ENCODE measurements at places on chromosomes 7 and 10. TPM values are rescaled to one million over a fixed set of nuclear protein-coding genes. Genes with fewer than 3 reads are reported as not detected.

DNA sequence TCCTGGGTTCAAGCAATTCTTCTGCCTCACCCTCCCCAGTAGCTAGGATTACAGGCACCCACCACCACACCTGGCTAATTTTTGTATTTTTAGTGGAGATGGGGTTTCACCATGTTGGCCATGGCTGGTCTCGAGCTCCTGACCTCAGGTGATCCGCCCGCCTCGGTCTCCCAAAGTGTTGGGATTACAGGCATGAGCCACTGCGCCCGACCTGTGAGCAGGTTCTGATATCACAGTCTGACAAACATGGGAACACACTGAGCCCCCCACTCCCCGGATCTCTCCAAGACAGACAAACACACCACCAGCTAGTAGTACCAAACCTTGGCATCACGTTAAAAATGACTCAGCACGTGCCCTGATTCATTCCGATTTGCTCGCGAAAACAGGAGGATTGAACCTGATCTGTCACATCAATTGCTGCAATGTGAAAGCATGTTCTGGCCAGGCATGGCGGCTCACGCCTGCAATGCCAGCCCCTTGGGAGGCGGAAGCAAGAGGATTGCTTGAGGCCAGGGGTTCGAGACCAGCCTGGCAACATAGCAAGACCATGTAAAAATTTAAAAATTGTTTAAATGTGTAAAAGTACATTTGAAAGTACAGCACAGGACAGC lies 106.5 kb downstream of the SMURF1 start:
- no peaks in the 10 kb centered on the region for H3K27me3 ChIP-seq
- H3K27ac ChIP-seq = no peak overlapping the region
- no peak overlapping the region for H3K4me3 ChIP-seq
- H3K36me3 ChIP-seq = peaks cover 61% of the 10 kb centered on the region
- H3K4me1 ChIP-seq = peaks cover 3% of the 10 kb centered on the region

DNA sequence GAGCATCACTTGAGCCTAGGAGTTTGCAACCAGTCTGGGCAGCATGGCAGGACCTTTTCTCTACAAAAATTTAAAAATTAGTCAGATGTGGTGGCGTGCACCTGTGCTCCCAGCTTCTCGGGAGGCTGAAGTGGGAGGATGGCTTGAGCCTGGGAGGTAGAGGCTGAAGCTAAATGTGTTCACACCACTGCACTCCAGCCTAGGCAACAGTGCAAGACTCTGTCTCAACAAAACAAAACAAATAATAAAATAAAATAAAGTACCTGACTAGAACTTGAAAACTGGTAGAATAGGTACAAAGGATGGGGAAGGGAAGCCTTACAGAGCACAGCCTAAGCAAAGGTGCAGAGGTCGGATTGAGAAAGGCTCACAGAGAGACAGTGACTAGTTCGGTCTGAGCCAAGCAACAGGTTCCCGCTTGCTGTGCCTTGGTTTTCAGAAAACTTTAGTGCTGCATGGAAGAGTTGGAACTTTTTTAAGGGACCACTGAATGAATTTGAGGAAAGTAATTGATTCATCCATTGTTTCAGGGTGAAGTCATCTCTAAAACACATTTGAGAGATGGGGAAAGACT lies 100.1 kb upstream of the STK17A start:
- H3K4me1 ChIP-seq = peaks cover 39% of the 10 kb centered on the region
- H3K36me3 ChIP-seq = no peaks in the 10 kb centered on the region
- H3K4me3 ChIP-seq = no peak overlapping the region
- DNase-seq = no peak

DNA sequence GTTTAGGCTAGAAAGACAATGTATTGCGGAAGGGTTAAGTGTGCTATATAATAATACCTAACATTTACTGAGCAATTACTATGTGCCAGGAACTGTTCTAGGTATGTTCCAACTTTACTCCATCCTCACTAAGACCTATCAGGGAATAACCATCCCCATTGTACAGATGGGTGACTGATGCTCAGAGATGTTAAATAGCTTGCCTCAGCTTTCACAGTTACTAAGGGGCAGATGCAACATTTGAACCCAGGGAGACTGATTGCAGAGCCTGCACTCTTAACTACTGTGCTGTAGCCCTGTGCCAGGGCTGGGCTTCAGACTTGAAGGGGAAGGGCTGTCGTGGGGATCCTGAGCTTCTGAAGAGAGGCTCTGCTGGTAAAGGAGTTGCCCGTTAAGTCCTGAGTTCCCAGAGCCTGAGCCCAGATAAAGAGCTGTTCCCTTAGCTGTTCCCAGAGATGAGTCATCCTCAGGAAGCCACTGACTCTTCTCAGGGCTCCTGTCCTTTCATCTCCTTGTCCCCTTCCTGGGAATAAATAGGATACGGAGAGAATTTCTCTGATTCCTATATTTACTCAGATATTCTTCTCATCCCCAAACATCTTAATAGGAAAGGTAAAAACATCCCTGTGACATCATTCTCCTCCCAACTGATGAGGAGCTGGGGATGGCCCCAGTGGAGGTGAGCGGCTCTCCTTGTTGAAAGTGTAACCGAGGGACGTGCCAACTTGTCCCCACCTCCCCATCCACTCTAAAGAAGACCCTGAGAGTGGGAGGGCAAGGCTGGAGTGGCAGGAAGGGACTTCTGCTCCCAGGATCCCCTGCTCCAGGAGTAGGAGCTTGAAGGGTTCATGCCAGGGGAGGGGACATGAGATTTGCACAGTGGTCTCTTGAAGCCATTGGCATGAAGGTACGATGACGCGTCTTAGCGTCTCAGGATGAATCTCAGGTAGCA lies 28.0 kb upstream of the HABP2 start:
- DNase-seq = no peak
- H3K27me3 ChIP-seq = peaks cover 22% of the 10 kb centered on the region
- no peak overlapping the region for H3K27ac ChIP-seq
- H3K4me1 ChIP-seq = peaks cover 15% of the 10 kb centered on the region
- no peak overlapping the region for H3K4me3 ChIP-seq
- no peaks in the 10 kb centered on the region for H3K36me3 ChIP-seq

DNA sequence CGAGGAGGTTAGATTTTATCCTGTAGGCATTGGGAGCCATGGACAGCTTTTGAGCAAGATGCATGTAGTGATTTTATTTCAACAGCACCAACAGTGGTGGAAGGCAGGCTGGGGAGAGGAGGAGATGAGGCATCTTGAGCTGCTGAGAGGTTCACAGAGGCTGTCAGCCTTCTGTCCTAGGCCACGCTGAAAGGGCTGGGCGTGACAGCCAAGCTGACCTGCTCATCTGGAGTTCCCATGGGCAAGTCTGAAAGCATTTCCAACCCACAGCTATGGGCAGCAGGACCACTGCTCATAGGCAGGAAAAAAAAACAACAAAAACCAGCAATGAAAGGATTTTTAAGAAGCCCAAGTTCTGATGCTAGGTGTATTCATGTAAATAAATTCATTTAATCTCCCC lies 7.7 kb downstream of the NEURL1 start:
- DNase-seq = no peak
- peaks cover 9% of the 10 kb centered on the region for H3K4me1 ChIP-seq
- peaks cover 82% of the 10 kb centered on the region for H3K27me3 ChIP-seq
- no peak overlapping the region for H3K27ac ChIP-seq
- H3K4me3 ChIP-seq = no peak overlapping the region

DNA sequence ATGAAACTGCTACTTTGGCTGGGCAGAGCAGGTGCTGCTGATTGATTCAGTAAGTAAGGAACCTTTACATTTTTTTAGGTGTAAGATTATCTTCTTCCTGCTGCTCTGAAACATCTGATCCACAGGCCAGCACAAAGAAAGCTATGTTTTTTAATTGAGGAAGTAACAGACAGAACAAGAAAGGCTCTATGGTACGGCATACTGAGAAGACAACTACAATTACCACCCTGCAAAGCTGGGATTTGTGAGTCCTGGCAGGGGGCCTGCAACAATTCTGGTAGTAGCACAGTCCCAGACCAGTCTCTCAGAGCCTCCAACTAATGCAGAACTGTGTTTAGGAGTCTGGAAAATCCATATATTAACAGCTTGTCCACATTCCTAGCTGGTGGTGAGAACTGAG lies 103.0 kb upstream of the LRRTM3 start:
- no peak overlapping the region for H3K27ac ChIP-seq
- H3K27me3 ChIP-seq = peaks cover 3% of the 10 kb centered on the region
- no peaks in the 10 kb centered on the region for H3K36me3 ChIP-seq
- no peak overlapping the region for H3K4me3 ChIP-seq
- H3K4me1 ChIP-seq = no peaks in the 10 kb centered on the region

GRCh38 chr7:158617737-158618128 lies 30.1 kb upstream of the PTPRN2 start:
- H3K27me3 ChIP-seq = no peaks in the 10 kb centered on the region
- H3K36me3 ChIP-seq = peaks cover 6% of the 10 kb centered on the region
- no peak for DNase-seq
- no peaks in the 10 kb centered on the region for H3K4me1 ChIP-seq

DNA sequence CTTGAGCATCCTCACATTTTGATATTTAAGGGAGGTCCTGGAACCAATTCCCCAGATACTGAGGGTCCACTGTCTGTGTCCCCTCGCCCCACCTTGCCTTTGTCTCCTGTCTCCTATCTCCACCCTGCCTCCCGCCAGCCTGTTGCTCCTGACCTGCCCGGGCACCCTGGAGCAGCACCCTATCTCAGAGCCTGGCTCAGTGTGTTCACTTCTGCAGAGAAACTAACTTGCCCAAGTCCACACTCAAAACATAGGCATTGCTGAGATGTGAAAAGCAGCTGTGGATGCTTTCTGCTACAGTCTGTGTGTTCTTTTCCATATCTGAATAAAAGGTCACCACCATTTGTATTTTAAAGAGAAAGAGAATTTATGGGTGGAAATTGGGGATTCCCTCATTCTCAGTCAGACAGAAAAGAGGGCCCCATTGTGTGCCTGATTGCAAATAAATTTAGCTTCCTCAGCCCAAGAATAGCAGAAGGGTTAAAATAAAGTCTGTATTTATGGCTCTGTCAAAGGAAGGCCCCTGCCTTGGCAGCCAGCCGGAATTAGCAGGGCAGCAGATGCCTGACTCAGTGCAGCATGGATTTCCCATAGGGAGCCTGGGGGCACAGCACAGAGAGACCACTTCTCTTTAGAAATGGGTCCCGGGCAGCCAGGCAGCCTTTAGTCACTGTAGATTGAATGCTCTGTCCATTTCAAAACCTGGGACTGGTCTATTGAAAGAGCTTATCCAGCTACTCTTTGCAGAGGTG lies 161.3 kb downstream of the EGFR start:
- no peak for DNase-seq
- no peaks in the 10 kb centered on the region for H3K36me3 ChIP-seq
- peaks cover 20% of the 10 kb centered on the region for H3K4me1 ChIP-seq
- H3K27me3 ChIP-seq = no peaks in the 10 kb centered on the region
- H3K4me3 ChIP-seq = no peak overlapping the region

DNA sequence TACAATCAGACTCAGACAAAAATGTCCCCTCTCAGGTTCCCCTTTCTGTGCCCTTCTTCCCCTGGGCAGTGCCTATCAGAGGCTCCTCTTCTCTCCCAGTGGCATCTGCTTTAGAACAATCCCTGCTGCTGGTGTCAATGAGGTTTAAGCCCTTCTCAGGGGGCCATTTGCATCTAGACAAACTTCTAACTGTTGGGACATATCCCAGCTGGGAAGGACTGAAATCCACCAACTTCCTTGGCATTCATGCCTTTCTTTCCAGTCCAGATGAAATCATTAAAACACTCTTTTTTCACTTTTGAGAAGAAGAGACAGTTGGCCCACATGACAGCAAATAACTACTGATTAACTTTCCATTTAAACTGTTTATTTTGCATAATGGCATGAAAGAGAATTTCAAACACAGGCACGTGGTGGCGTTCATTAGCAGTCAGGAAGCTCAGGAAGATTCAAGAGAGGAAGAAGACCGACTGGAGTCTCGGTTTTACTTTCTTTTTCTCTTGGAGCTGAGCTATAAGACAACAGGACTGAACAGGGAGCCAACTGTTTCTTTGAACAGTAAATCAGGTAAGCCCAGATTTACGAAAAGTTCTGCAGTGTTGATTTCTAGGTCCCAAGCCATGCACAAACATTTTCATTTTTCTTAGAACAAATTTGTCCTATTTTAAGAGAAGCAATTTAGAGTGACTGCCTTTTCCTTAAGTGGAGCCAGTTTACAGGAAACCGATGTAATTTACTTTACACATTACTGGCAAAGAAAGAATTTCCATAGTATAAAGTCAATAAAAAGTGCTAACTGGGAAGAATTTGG lies at the start of gene GIMAP2:
Gene GIMAP2, plus strand, starts transcription at position 488 of the 811 bp plus-strand sequence. CDS start 1,354 bp downstream, outside the sequence.
- no peak for DNase-seq
- H3K4me1 ChIP-seq = no peaks in the 10 kb centered on the region
- H3K36me3 ChIP-seq = no peaks in the 10 kb centered on the region

DNA sequence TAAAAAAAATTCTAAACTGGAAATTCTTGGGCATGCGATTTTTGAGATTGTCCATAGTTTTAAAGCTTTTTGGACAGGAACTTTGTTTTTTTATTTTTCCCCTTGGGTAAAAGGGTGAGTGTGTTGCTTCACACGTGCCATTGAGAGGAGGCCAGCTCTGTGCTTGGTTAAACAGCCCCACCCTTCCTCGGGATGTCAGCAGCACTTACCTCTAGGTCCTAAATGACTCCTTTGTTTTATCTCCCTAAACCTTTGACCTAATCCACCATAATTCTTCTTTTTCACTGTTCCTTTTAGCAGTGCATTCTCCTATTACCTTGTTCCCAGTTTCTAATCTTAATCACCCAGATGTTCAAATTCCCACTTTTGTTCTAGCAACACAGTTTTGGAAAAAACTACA lies 83.5 kb downstream of the SEMA3D start:
- no peak for DNase-seq
- H3K4me1 ChIP-seq = peaks cover 51% of the 10 kb centered on the region
- H3K4me3 ChIP-seq = no peak overlapping the region
- peak overlapping the region; percentile 72 for H3K27ac ChIP-seq

- H3K27ac ChIP-seq = no peak overlapping the region
- H3K4me3 ChIP-seq = no peak overlapping the region
- no peak for DNase-seq
- H3K36me3 ChIP-seq = peaks cover 14% of the 10 kb centered on the region
- H3K27me3 ChIP-seq = no peaks in the 10 kb centered on the region
These were observed 731.4 kb downstream of the KCNMA1 start for GRCh38 chr10:76906256-76906655.

- H3K4me1 ChIP-seq = no peaks in the 10 kb centered on the region
- no peak overlapping the region for H3K27ac ChIP-seq
- no peak for DNase-seq
- peaks cover 3% of the 10 kb centered on the region for H3K27me3 ChIP-seq
- H3K4me3 ChIP-seq = no peak overlapping the region
- no peaks in the 10 kb centered on the region for H3K36me3 ChIP-seq
These were observed 42.4 kb downstream of the COL17A1 start for GRCh38 chr10:104043185-104043830.

GRCh38 chr7:158549616-158550393 lies 37.8 kb downstream of the PTPRN2 start:
- DNase-seq = no peak
- H3K36me3 ChIP-seq = no peaks in the 10 kb centered on the region
- H3K27me3 ChIP-seq = peaks cover 8% of the 10 kb centered on the region
- no peak overlapping the region for H3K4me3 ChIP-seq

DNA sequence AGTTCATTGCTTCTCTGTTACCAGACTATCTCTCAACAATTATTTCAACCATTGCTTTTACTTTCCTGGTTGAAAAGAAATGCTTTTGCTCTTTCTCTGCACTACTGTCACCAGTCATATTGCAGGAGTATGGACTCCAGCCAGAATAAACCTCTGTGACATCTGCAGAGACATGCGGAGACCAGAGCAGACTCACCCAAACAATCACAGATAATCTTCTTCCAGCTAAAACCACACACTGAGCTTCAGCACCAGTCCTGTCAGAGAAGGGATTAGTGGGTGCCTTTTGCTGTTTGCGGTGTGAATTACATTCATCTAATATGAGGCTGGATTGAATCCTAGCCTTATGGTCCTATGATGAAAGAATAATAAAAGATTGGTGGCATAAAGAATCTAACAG lies 258.6 kb downstream of the CNTNAP2 start:
- H3K4me1 ChIP-seq = peaks cover 9% of the 10 kb centered on the region
- H3K36me3 ChIP-seq = no peaks in the 10 kb centered on the region
- H3K4me3 ChIP-seq = no peak overlapping the region
- no peak for DNase-seq
- H3K27me3 ChIP-seq = peaks cover 6% of the 10 kb centered on the region

The PODXL gene
- 216 TPM for total RNA-seq

The CNTNAP2 gene
- 3.9 TPM for total RNA-seq

The ADO gene
- 20.3 TPM for total RNA-seq
